ENCODE measurements at places on chromosomes 2 and 18.
A peak's percentile ranks its signal among the peaks of the same experiment; 100 is the strongest.

GRCh38 chr2:45891719-45892424 is 240.4 kb downstream of the PRKCE start:
- ATAC-seq: peak; percentile 39

DNA sequence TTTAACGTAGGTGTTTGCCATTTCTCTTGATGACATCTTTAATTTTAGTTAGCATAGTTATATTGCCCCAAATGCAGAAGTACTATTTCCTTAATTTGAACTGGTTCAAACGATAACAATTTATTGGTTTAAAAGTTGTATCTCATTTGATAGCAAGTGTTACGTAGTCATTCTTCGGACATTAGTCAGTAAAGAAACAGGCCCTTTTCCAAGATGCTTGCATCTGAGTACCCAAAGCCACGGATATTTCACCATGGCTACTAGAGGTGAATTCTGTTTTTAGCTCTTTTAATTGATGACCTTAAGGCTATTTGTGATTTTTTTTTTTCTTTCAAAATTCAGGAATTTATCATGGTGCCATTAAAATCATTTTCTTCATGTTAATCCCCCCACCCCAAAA is 32.1 kb downstream of the GLS start:
- ATAC-seq: no peak

DNA sequence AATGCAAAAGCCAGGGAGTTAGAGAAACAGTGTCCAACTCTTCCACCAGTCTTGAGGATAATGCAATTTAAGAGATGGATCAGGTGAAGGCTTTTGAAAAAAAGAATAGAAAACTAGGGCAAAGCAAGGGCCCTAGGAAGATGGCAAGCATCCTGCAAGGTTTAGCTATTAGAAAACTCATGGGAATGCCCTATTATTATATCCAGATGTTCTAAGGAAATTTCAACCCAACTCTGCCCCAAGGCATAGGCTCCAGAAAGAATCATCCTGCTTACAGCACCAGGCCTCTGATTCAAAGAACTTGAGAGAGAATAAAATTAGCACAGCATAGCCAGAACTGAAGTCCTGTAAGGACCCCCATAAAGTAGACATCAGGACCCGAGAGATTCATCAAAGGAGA is 68.1 kb downstream of the EN1 start:
- no peak for ATAC-seq

- no peak for ATAC-seq
Measured at GRCh38 chr2:221463241-221463896, 108.7 kb downstream of the EPHA4 start.

DNA sequence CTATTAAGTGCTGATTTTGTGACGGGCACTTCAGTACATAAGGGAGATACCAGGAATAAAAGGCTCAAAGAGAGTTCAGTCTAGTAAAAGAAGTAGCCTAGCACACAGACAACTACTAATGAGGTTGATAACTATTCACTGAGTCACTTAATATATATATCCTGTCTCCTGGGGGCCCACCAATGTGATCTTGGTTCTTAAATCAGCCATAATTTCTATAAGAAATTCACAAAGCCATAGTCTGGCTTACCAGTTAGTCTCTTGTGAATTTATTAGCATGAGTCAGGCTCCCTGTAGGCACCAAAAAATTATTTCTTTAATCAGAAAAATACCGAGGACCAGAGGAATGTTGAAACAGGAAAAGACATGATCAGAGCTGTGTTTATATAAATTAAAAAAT is 10.4 kb downstream of the KCNE4 start:
- no peak for ATAC-seq

GRCh38 chr2:176246331-176246730 is 22.9 kb upstream of the MTX2 start:
- no peak for ATAC-seq

- ATAC-seq: no peak
Measured at GRCh38 chr2:42249284-42249683, 80.1 kb downstream of the EML4 start.

DNA sequence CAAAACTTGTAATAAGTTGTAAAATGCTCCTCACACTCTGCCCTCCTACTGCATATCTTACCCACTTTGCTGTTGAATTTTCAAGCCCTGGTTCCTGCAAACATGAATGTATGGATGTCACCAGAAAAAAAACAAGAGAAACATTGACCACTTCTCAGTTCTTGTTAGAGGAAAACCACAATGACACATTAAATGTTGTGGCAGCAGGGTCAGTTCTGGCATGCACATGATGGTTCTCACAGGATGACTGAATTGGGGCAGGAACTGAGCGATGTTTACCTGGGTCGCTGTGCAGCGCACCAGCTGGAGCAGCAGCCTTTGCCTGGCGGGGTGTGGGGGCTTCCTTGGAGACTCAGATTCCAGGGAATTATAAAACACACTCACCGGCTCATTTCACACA is 14.0 kb upstream of the PRKCE start:
- ATAC-seq: no peak

DNA sequence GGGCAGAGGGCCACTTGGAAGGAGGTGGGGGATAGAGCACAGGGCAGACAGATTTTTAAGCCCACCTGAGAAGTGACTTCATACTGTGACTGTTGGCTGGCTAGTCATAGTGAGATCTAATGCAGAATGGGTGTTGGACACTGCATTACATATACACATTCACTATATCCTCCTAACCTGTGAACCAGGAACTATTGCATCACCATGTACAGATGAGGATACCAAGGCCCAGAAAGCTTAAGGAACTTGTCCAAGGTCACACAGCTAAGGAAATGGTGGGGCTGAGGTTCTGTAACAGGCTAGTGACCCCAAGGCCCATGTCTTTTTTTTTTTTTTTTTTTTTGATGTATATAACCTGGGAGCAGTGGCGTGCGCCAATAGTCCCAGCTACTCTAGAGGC is 49.6 kb upstream of the SPRED2 start:
- no peak for ATAC-seq

GRCh38 chr18:52596748-52597435 is 256.9 kb downstream of the DCC start:
- ATAC-seq: no peak

DNA sequence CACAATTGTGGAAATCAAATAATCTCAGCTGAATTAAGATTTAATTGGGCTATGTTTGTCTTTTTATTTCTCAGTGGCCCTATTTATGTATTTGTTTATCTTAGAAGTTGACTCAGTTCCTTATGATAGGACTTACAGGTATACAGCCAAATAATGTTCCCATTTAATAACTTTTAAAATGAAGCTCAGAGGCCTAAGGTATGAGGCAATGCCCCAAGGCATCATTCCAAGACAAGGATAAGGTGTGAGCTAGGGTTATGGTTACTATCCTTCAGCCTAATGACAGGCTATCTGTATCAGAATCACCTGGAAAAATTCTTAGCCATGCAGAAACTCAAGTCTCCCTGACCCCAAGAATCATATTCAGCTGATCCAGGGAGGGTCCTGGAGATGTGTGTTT is 7.4 kb upstream of the NRBP1 start:
- no peak for ATAC-seq

- no peak for ATAC-seq
Measured at GRCh38 chr2:26020231-26020640, 13.6 kb upstream of the RAB10 start.

DNA sequence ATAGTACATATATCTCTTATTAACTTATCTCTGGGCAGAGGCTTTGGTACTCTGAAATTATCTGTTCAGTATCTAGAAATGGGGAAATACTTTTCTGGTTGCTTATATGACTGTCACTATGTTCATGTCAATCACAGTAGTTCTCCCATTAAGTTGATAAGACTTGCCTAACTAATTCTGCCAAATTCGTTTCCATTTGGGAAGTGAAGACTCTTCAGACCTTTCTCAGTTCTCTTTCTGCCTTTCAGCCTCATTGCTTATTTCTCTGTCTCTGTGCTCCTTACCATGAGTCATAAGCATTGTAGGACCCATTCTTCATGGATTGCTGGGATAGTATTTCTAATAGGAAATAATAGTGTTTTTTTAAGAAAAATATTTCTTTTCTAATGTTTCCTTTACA is 113.5 kb downstream of the PHLPP1 start:
- ATAC-seq: no peak

DNA sequence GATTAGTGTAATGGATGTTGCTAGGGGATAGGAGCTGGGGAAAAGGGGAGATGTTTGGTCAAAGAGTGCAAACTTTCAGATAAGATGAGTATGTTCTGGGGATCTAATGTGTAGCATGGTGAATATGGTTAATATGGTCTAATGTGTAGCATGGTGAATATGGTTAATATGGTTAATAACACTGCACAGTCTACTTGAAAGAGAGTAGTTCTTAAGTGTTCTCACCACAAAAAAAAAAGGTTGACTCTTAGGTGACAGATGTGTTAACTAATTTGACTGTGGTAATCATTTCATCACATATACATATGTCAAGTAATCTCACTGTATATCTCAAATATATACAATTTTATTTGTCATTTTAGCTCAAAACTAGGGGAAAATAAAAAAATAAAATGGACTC is 121.3 kb upstream of the CD226 start:
- ATAC-seq: no peak

DNA sequence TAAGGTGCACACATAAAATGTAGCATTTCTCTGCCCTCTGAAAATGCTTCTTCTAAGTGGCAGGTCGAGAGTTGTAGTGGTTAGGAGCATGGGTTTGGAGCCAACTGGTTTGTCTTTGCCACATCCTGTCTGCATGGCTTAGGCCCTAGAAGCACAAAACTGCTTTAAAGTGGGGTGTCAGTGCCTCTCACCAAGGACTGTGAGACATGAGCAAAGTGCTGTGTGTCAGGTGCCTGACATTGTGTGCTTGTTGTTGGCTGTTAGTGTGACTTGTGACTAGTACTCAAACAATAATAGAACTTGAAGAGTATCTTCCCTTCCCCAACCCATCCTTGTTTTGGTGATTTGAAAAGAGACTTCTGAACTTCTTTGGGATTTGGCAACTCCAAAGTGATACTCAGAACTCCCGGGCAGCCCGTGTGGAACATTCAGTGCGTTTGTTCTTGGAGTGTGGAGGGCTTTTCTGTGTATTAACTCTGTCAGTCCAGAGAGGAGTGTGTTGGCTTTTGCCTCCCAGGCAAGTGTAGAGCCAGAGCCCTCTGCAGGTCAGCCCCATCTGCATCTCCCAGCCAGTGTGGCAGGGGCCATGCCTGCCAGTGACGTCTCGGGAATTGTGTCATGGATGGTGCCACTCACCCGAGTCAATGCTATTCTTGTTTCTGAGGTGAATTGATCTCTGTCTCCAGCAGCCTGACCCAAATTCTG is 5.0 kb downstream of the MGAT5 start:
- no peak for ATAC-seq

DNA sequence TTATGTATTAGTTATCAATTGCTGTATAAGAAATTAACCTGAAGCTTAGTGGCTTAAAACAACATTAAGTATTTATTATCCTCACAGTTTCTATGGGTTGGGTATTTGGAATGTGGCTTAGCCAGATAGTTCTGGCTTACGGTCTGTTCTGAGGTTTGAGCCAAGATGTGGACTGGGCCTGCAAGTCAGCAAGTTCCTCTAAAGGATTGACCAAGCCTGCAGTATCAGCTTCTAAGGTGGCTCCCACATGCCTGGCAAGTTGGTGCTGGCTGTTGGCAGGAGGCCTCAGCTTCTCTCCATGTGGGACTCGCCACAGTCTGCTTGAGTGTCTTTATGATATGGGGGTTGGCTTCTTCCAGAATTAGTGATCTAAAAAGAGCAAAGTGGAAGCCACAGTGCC is 45.0 kb upstream of the TCF4 start:
- no peak for ATAC-seq

GRCh38 chr2:69565431-69565839 is 78.1 kb downstream of the AAK1 start:
- ATAC-seq: no peak

DNA sequence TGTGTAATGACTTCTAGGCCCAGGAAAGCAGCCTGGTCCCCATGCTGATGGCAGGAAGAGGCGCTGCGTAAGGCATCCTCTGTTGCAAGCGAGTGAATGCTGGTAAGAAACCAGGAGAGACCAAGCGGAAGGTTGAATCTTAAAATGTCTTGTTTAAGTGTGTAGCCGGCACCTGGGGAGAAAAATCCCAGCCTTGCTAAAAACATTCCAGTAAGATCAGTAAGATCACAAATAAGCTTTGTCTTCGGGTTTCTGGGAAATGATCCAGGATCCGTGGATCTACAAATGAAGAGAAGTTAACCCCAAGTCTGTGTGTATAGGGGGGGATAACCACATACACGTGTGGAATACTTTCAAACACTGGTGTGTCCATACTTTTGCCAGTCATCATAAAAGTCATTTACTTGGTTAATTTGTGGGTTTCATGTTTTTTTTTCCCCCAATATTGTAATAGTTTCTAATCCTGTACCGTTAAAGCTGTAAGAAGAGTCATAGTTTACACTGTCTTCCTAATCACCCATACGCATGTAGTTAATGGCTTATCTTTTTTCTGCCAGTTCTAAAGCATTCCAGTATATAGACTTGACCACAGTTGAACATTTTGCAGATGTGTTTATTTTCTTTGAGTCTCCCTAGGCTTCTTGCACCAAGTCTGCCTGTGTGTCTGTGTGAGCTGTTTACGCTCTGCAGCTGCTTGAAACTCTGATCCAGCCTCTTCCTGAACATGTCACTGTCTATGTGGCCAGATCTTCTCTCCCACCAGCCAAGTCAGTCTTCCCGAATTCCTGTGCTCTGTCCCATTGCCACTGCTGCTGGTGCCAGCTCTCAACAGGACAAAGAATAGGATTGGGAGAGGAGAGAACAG is 135.9 kb upstream of the ARL4C start:
- ATAC-seq: no peak

GRCh38 chr2:28688818-28689217 is 62.8 kb upstream of the PPP1CB start:
- ATAC-seq: no peak

GRCh38 chr18:46315161-46315560 is 211.0 kb downstream of the HAUS1 start:
- ATAC-seq: no peak

- no peak for ATAC-seq
Measured at GRCh38 chr2:3122525-3122924, 255.1 kb downstream of the EIPR1 start.

DNA sequence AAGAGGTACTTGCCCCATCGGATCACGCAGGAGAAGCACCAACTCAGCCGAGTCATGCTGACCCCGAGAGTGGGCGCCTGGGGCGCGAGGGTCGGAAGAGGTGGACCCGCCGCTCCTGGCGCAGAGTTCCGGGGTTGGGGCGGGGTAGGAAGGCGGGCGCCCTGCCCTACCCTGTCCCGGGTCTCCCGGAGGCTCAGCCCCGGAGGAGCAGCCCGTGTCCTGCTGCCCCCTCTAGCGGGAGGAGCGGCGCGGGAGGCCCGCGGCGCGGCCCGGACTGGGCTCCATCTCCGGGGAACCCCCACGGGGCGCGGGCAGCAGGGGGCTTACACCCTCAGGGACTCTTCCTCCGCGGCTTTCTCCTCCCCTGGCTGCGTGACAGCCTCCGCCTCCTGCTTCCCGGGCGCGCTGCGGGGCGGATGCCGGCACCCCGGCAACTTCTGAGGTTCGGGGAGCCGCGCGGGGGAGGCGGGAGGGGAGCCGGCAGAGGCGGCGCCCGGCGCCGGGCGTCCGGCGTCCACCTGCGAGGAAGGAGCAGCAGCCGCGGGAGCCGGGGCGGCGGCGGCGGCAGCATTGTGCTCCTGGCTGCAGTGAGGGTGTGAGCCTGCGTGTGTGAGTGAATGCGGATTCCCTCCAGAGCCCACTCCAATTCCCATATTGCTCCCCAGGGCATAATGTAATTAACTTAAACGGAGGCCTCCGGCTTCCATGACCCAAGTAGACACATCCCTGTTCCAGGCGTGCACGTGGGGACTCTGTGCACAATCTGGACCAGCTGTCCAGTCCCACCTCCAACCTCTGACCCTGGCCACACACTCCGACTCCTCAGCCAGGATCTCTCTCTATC is 7.6 kb upstream of the TNS1 start:
- peak; percentile 85 for ATAC-seq

GRCh38 chr2:167140767-167141166 is 252.5 kb downstream of the XIRP2 start:
- ATAC-seq: peak; percentile 90

GRCh38 chr2:166333801-166334200 is 41.9 kb downstream of the SCN9A start:
- no peak for ATAC-seq
